Activated T-cell treated with anti-CD3 and anti-CD28 coated beads, Interleukin-2, amount 50 U/mL, for 48 hours (primary cell): ENCODE measurements at places on chromosomes 12 and 14.

DNA sequence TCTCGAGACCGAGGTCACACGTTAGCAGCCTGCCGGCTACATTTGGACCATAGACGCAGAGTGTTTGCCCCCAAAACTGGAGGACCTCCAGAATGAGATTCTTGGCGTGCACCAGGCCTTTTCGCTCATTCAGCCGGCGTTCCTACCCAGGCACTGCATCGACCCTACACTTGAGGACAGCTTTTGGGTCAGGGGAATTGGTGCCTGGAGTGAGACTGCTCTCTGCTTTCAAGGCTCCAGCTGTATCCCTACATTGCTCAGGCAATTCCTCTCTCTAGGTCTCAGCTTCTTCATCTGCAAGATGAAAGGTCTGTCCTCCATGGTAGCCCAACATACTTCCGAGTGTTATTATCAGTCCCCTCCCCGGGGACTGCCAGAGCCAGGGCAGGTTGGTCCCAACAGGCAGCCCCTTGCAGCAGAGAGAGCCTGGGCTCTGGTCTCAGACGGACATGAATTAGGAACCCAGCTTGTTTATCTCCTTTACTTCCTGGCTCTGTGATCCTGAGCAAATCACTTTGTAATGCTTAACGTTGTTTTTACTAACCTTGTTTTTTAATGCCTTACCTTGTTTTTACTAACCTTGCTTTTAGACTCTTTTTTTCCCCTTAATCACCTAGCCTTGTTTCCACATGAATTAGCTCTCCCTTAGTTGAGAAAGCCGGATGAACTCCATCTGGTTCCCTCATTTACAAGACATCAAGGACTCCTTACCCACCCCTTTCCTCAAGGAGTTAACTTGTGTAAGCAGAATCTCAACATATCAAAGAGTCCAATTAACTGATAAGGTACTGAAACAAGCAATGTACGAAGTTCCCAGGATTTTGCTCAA lies 892 bp downstream of the TCHP start:
- DNase-seq: peak; percentile 40

DNA sequence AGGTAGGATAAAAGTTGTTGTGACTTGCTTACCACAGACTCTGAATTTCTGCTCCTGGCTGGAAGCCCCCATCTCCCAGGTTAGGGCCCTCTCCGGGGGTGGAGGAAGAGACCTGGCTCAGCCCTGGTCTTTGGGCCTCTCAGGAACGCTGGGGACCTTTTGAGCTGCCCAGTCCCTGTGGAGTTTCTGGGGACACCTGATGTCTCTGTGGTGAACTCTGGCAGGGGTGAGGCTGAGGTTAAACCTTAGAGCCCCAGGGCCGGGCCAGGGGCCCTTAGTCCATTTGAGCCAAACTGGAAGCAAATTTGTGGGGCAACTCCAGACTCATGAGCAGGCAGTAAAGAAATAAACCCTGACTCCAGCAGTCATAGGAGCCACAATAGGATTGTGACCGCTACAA lies 112.1 kb downstream of the ADGRD1 start:
- no peak for DNase-seq

GRCh38 chr14:99685151-99685591 lies 1.1 kb downstream of the CYP46A1 start:
- no peak for DNase-seq

DNA sequence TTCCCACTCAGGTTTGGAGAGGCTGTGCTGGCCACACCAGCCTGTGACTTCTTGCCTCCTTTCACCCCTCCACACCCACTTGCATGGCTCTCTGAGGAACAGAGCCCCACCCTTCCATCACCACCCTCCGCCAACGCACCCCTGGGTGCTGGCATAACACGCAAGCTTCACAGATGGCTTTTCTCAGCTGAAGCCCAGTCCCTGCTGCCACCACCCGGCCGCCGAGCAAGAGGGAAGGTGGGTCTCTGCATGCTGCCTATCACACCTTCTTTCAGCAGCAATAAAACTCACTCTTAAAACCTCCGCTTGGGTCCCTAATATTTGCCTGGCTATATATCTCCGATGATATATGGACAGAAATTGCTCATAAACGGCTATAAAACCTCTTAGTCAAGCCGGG lies 41.6 kb downstream of the SMUG1 start:
- no peak for DNase-seq

DNA sequence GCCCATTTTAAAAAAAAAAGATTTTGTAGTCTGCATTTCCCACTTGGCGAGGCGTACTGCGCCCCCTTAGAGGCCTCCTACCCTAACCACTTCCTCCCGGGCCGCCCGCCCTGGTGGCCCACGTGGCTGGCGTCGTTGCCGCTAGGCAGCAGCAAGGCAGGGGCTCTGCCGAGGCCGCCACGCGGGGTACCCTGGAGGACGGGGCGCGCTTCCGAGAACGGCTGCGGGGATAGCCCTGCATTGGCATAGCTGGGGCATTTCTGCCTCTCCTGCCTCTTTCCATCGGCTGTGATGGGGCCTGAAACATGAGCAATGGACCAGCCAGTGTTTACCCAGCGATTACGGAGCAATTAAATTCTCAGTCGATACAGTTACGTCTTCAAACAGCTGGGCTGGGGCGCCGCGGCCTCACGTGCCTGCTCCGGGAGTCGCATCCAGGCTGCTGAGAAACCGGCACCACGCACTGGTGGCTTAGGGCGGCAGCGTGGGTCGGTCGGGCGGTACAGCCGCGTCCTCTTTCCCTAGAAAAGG lies 38.0 kb downstream of the IQSEC3 start:
- DNase-seq: peak; percentile 26

DNA sequence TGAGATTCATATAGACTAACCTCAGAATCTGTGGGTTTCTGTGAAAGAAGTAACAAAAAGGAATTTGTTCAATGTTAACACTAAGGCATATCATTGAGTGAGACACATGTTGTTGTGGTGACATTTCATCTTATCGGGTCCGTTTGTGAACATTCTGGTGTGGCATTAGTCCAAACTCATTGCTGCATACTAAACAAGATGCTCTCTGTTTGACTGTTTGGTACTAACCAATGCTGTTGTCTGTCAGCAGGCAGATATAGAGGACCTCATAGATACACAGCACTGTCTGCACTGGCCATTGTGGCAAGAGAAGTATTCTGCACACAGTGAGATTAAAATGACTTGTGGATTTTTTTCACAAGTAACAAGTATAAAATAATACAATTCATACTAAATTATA lies 41.2 kb downstream of the SLC25A21 start:
- DNase-seq: no peak

DNA sequence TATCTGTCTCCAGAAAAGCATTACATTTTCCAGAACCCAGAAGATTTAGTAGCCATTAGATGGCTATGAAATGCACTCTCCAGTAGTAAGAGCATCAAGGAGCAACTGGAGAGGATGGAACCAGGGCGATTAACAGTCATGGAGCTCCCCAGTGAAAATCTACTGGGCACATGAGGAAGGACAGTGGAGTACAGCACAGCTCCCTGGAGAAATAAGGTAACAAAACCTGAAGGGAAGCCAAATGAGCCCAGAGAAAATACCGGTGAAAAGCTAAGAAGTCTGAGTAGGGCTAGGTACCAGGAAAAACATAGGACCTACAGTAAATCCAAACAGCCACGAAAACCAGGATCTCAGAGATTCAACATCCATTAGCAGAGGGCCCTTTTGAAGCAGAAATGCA lies 21.6 kb downstream of the SOX5 start:
- no peak for DNase-seq

- DNase-seq: no peak
Measured at GRCh38 chr12:26699237-26699636, 133.8 kb downstream of the ITPR2 start.

DNA sequence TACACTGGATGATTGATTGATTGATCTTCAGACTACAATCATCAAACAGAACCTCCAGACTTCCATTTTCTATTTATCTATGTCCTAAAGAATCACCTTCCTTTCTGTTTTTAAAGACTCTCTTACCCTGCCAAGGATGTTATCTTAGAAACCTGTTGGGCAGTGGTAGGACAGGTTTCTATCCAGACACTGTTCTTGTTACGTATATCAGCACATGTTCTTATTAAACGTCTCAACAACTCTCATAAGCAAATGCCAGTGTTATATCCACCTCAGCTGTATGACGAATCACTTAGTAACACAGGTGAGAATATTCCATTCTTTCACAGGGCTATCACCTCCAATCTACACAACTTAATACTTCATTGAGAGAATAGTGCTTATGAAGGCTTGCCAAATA lies 40.2 kb upstream of the RPL10L start:
- no peak for DNase-seq

- DNase-seq: no peak
Measured at GRCh38 chr12:466039-466438, 6.3 kb downstream of the B4GALNT3 start.

- no peak for DNase-seq
Measured at GRCh38 chr12:84857525-84858208, 54.9 kb downstream of the SLC6A15 start.

DNA sequence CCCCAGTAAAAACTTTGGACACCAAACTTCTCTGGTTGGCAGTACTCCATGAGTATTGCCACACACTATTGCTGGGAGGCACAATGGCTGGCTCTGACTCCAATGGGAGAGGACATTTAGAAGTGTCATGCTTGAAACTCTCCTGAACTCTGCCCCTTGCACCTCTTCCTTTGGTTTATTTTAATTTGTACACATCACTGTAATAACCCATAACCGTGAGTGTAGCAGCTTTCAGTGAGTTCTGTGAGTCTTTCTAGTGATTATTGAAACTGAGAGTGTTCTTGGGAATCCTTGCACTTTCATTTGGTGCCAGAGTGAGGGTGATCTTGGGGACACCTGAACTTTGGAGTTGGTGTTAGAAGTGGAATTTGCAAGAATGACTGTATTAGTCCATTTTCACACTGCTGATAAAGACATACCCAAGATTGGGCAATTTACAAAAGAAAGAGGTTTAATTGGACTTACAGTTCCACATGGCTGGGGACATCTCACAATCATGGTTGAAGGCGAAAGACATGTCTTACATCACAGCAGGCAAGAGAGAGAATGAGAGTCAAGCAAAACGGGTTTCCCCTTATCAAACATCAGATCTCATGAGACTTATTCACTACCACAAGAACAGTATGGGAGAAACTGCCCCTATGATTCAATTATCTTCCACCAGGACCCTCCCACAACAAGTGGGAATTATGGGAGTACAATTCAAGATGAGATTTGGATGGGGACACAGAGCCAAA lies 41.3 kb upstream of the CEP83 start:
- DNase-seq: no peak

DNA sequence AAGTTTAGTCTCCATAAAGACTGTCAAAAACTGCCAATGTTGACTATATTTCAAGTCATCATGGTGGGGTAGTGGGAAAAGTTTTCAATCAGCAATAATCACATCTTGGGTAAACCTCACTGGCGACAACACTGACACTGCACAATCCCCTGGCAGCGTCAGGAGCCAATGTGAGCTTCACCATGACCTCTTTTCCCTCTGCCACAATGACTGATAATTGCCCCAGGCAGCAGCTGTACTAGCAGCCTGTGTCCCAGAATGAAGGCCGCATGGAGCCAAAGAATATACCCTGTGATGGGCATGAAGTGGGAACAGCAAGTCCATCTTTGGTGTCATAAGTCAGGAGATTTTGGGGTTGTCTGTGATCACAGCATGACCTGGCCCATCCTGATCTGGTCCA lies 5.3 kb downstream of the MMAB start:
- no peak for DNase-seq

DNA sequence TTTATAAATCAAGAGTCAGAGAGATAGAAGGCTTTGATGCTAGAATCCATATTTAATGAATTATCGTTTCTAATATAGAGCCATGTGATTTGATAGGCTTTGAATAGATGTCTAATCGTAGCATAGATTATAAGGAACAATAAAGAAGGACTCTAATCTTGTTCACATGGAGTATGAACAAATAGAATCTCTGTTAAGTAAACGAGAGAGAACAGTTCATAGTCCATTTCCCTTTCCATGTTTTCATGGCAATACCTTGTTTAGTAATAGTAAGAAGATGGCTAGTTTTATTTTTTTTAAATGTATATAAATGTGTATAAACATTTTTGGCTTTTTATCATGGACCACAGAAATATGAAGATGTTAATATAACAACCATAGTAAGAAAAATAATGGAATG lies 32.3 kb upstream of the RAD51AP1 start:
- DNase-seq: no peak

DNA sequence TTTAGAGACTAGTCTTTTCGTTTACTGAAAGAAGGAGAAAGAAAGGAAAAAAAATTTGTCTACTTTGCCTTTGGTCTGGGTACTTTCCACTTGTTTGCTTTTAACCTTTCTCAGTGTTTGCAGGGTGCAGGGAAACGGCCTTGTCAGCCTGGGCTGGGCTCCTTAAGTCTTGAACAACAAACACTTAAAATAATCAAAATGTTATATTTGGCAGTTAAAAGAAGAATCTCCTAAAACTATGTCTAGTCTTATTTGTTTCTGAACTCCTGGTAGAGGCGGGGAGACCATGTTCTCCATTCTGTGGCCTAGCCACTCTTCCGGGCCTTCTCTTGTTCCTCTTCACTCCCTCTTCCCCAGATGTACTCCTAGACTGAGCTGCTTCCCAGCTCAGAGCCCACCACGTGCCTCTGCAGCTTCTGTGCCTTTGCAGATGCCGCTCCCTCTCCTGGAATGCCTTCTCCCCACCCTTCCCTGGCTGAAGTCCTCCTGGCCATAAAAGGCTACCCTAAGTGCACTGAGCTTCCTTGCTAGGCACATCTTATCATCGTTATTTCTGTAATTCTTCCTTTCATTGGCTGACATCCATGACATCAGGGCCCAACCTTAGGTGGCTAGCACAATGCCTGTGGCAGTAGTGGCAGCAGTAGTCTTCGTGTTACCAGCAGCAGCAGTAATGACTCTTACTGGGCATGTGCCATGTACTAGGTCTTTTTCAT lies 432.9 kb downstream of the ZFP36L1 start:
- DNase-seq: no peak

GRCh38 chr14:30678926-30679431 lies 56.9 kb downstream of the SCFD1 start:
- DNase-seq: no peak

DNA sequence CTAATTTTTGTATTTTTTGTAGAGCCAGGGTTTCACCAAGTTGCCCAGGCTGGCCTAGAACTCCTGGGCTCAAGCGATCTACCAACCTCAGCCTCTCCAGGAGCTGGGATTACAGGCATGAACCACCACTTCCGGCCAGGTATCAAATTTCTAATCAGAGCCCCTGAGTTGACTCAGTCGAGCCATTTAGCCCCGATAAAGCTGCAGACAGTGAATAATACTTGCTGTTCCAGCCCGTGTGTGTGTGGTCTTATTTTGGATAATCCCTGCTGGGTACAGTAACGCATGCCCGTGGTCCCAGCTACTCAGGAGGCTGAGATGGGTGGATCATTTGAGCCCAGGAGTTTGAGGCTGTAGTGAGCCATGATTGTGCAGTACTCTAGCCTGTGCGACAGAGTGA lies 57.0 kb downstream of the TEAD4 start:
- no peak for DNase-seq
